Stimulated activated memory B cell treated with anti-CD40 and anti-IgM and Interleukin-4, amounts not matched to agents 10 μg/mL and 1 μg/mL and 100 μg/mL, for 72 hours (primary cell): ENCODE measurements at places on chromosomes 4 and X.
A peak's percentile ranks its signal among the peaks of the same experiment; 100 is the strongest.

- no peak overlapping the region for H3K27ac ChIP-seq
- H3K4me3 ChIP-seq, result no peak overlapping the region
- H3K4me1 ChIP-seq, result no peaks in the 10 kb centered on the region
Measured at GRCh38 chr4:57136281-57136680, 26.1 kb upstream of the IGFBP7 start.

DNA sequence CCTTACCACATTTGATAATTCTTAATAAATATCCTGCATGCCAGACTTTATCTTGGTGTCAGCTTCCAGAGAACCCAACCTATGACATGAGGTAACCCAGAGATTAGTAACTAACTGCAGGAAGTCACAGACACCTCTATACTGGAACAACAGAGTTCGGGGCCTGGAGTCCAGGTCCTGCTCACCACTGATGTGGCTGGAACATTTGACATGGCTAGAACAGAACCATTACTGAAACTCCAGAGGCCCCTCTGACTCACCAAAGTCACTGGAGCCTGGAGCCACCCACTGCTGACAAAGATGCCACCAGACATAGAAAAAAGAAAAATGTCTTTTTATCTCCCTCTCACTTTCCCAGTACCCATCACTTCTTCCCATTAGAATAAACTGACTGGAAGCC is 403.7 kb downstream of the MID1IP1 start:
- no peak overlapping the region for H3K4me3 ChIP-seq
- peak; percentile 78 for ATAC-seq
- H3K27me3 ChIP-seq, result peaks cover 38% of the 10 kb centered on the region
- H3K4me1 ChIP-seq, result no peaks in the 10 kb centered on the region
- H3K27ac ChIP-seq, result no peak overlapping the region

DNA sequence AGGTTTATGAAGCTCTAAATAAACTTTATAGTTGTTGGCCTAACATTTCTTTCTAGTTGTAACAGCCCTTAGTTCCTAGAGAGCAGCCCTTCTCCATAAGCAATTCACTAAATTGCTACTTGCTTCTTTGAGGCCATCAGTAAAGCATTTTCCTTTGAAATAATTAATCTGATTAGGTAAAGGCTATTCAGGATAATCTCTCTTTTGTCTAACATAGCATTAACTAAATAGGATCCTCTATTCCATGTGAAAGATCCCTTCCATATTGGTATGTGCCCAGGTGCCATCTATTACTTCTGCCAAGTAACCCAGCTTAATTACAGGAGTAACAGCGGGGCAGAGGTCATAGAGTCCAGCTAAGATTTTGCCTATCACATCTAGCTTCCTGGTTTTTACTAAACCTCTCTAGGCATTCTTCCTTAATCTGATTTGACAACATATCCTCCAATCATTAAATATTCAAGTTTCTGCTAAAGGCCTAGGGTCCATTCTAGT is 1408.0 kb downstream of the PCDH18 start:
- no peak overlapping the region for H3K4me3 ChIP-seq
- no peaks in the 10 kb centered on the region for H3K27me3 ChIP-seq
- no peaks in the 10 kb centered on the region for H3K4me1 ChIP-seq
- no peak overlapping the region for H3K27ac ChIP-seq
- ATAC-seq, result no peak

- H3K4me3 ChIP-seq, result no peak overlapping the region
- peak; percentile 55 for ATAC-seq
- H3K27ac ChIP-seq, result peak overlapping the region; percentile 67
- H3K4me1 ChIP-seq, result peaks cover 15% of the 10 kb centered on the region
- peaks cover 6% of the 10 kb centered on the region for H3K36me3 ChIP-seq
Measured at GRCh38 chr4:80154545-80154933, 42.8 kb upstream of the PRDM8 start.

DNA sequence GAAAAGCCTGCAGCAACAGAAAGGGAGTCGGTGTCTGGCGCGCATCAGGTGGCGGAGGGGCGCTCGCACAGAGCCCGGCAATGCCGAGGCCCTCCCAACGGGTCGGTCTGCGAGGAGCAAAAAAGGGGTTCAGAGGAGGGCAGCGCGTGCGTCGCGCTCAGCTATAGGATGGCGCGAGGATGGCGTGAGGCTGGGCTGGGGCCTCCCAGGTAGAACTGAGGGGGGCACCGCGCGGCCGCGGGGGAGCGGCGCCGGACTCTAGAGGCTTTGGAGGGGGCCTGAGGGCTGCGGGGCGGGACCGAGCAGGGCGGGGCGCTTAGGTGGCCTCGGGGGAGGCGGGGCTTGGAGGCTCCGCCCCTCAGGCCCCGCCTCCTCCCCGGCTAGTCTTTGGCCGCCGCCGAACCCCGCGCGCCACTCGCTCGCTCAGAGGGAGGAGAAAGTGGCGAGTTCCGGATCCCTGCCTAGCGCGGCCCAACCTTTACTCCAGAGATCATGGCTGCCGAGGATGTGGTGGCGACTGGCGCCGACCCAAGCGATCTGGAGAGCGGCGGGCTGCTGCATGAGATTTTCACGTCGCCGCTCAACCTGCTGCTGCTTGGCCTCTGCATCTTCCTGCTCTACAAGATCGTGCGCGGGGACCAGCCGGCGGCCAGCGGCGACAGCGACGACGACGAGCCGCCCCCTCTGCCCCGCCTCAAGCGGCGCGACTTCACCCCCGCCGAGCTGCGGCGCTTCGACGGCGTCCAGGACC is at the start of gene PGRMC1:
Gene PGRMC1 (plus strand): TSS at position 414 of the 751 bp plus-strand sequence. CDS start 79 bp downstream, at position 493.
- no peaks in the 10 kb centered on the region for H3K27me3 ChIP-seq
- peak within 1 kb of the TSS; percentile 80 for H3K4me3 ChIP-seq
- ATAC-seq, result peak; percentile 99
- H3K36me3 ChIP-seq, result no peaks in the 10 kb centered on the region
- H3K4me1 ChIP-seq, result peaks cover 20% of the 10 kb centered on the region

DNA sequence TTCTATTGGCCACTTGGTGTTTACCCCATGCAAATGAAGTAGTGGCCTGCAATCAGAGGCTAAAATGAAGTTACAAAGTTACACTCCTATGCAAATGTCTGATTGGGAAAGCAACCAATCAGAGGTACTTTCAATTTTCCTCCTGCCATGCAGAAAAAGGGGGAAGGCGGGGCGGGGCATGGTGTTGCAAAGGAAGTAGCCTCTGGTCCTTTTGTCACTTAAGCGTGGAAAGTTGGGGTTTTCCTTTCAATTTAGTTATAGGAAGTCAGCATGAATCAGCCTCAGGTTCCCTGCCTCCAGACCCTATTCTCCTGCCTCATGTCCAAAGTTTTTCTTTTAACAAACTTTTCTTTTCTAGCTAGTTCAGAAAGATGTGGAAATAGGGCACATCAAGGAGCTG is 69.3 kb downstream of the GPC4 start:
- ATAC-seq, result no peak
- no peak overlapping the region for H3K4me3 ChIP-seq
- no peak overlapping the region for H3K27ac ChIP-seq
- no peaks in the 10 kb centered on the region for H3K4me1 ChIP-seq

- no peak overlapping the region for H3K27ac ChIP-seq
- H3K27me3 ChIP-seq, result peaks cover 8% of the 10 kb centered on the region
- peaks cover 12% of the 10 kb centered on the region for H3K4me1 ChIP-seq
- H3K36me3 ChIP-seq, result no peaks in the 10 kb centered on the region
- no peak overlapping the region for H3K4me3 ChIP-seq
- ATAC-seq, result no peak
Measured at GRCh38 chr4:108113229-108113628, 55.5 kb downstream of the LEF1 start.

- peaks cover 5% of the 10 kb centered on the region for H3K36me3 ChIP-seq
- H3K4me3 ChIP-seq, result peak overlapping the region; percentile 39
- H3K27me3 ChIP-seq, result peaks cover 83% of the 10 kb centered on the region
- peaks cover 25% of the 10 kb centered on the region for H3K4me1 ChIP-seq
Measured at GRCh38 chr4:576991-577498, 950 bp upstream of the TMEM271 start.

DNA sequence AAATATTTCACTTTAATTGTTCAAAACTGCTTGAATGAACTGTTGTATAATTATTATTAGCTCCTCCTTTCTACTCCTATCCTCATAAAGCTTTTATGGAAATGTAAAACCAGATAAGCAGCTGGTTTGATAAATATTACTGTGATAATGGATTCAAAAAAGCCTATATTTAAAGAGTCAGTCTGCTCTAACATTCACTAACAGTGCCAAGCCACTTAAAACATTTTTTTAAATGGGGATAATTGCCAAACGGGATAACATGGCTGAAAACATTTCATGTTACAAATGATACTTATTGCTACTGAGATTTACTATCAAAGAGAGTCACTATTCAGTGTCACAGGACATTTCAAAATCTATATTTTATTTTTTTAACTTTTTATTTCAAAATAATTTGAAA is 17.4 kb downstream of the ARHGAP24 start:
- H3K4me3 ChIP-seq, result peak overlapping the region; percentile 46
- H3K27me3 ChIP-seq, result no peaks in the 10 kb centered on the region
- H3K27ac ChIP-seq, result peak overlapping the region; percentile 81
- H3K4me1 ChIP-seq, result peaks cover 62% of the 10 kb centered on the region
- peaks cover 13% of the 10 kb centered on the region for H3K36me3 ChIP-seq

DNA sequence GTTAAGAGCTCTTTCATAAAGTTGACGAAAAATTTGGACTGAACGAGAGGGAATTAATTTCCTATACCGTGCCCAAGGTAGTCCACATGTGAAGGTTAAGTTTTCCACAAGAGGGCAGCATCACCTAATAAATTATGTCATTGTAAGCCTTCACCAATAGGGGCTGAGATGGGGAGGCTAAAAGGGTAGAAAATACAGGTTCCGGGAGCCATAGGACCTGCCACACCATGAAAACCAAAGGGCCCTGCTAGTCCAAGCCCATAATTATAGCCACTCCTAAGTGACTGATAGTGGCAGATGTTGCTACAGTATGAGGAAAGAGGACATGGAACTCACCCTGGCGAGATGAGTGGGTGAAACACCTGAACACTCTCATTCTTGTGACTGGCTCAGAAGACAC is 122.2 kb downstream of the SHROOM4 start:
- no peaks in the 10 kb centered on the region for H3K36me3 ChIP-seq
- ATAC-seq, result peak; percentile 63
- no peaks in the 10 kb centered on the region for H3K4me1 ChIP-seq
- H3K27me3 ChIP-seq, result peaks cover 8% of the 10 kb centered on the region
- H3K4me3 ChIP-seq, result no peak overlapping the region

DNA sequence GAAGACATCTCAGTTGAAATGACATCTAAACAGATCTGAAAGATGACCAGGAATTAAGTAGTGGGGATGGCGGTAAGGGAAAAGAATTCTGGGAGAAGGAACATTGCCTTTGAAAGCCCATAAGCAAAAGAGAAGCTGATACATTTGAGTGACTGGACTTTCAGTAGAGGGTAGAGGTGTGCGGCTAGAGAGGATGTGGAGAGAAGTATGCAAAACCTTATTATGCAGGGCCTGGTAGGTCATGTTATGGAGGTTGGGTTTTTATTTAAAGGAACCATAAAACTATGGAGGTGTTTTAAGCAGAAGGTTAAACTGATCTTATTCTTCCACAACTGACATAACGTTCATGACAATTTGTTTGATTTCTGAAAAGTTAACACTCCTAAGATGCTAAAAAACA is 36.3 kb downstream of the RPS6KA3 start:
- H3K27ac ChIP-seq, result no peak overlapping the region
- H3K4me1 ChIP-seq, result peaks cover 22% of the 10 kb centered on the region
- no peaks in the 10 kb centered on the region for H3K27me3 ChIP-seq

GRCh38 chr4:70945046-70945445 is 42.9 kb downstream of the MOB1B start:
- H3K4me1 ChIP-seq, result peaks cover 56% of the 10 kb centered on the region
- no peaks in the 10 kb centered on the region for H3K27me3 ChIP-seq
- no peak overlapping the region for H3K4me3 ChIP-seq
- H3K27ac ChIP-seq, result peak overlapping the region; percentile 52

GRCh38 chrX:101287402-101287801 is 3.7 kb downstream of the TAF7L start:
- peaks cover 1% of the 10 kb centered on the region for H3K27me3 ChIP-seq
- H3K27ac ChIP-seq, result no peak overlapping the region
- no peaks in the 10 kb centered on the region for H3K36me3 ChIP-seq
- no peak overlapping the region for H3K4me3 ChIP-seq
- no peak for ATAC-seq

DNA sequence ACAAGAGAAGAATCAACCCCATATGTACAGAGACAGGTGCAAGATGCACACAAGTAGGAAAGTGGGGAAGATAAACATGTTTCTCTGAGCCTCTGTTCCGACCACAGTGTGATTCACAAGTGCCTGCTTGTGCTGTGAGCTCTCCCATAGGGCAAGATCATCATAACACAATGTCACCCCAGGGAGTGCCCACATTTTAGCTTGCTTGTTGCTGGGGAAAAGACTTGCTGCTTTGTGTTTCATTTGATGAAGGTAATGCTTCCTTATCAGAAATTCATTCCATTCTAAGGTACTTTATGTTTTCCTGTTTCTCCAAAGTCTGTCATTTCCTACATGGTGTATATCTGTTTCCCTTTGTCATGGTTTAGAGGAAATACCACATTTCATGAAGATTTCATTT is 304.5 kb upstream of the DIPK2B start:
- ATAC-seq, result no peak
- H3K4me3 ChIP-seq, result no peak overlapping the region
- H3K4me1 ChIP-seq, result no peaks in the 10 kb centered on the region
- no peaks in the 10 kb centered on the region for H3K36me3 ChIP-seq

GRCh38 chr4:84497504-84498202 is 1.4 kb downstream of the NKX6-1 start:
- no peak overlapping the region for H3K27ac ChIP-seq
- peaks cover 6% of the 10 kb centered on the region for H3K36me3 ChIP-seq
- ATAC-seq, result no peak
- H3K27me3 ChIP-seq, result peaks cover 89% of the 10 kb centered on the region

- no peaks in the 10 kb centered on the region for H3K27me3 ChIP-seq
- no peak overlapping the region for H3K27ac ChIP-seq
- no peak for ATAC-seq
- peaks cover 6% of the 10 kb centered on the region for H3K36me3 ChIP-seq
- no peaks in the 10 kb centered on the region for H3K4me1 ChIP-seq
Measured at GRCh38 chrX:147953976-147954375, 27.2 kb upstream of the FMR1NB start.

- H3K4me3 ChIP-seq, result no peak overlapping the region
- H3K27ac ChIP-seq, result peak overlapping the region; percentile 44
- peaks cover 56% of the 10 kb centered on the region for H3K4me1 ChIP-seq
- ATAC-seq, result no peak
Measured at GRCh38 chr4:37993806-37994205, 33.6 kb downstream of the PTTG2 start.
